ENCODE measurements at places on chromosomes 4 and X. TPM values are rescaled to one million over a fixed set of nuclear protein-coding genes. Genes with fewer than 3 reads are reported as not detected.

DNA sequence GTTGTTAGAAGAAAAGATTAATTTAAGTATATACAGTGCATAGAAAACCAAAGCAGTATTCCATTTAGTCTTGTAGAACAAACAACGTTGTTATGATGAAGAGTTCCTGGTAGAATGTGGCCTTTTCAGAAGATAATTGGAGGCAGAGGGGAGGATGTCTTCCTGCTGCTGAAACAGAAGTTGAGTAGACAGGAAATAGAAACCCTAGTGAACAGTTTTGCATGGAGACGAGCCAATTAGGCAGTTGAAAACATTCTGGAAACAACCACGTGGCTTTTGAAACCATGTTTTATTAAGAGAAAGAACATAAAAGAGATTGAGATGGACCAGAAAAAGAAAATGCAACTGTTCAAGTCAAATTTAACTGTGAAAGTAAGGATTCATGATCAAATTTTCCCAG is 325.2 kb downstream of the CAMK2D start:
- no peaks in the 10 kb centered on the region for H3K27me3 ChIP-seq
- H3K27ac ChIP-seq, result peak overlapping the region; percentile 20
- H3K4me3 ChIP-seq, result no peak overlapping the region
- H3K36me3 ChIP-seq, result no peaks in the 10 kb centered on the region
- DNase-seq, result no peak

DNA sequence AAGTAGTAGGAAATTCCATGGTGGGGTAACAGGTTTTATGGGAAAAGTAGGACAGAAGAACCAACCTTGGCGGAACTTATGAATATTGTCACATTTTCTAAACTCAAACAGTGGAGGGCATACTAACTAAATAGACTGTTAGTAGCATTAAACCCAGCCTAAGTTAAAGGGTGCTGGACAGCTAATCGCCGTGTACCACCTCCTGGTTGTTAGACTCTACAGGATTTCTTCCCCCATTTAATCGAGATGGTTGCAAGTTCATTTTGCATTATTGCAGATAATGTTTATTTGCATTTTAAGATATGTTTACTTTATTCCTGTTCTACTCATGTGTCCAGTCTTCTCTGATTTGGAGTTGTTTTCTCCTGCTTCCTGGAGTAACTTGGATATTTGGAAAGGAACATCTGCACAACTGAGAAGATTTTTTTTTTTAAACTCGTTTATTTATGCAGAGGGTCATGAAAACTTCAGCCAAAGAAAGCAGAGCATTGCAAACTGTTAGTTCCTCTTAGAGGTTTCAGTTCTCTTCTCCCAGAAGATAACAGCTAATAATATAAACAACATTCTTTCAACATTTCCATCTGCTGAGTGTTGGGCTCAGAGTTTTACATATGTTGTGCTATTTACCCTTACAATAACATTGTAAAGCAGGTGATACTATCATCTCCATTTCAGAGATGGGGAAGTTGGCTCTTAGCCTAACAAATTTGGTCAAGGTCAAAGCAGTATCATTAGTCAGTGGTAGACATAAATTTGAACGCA is 51.5 kb upstream of the TBC1D9 start:
- no peaks in the 10 kb centered on the region for H3K36me3 ChIP-seq
- peak overlapping the region; percentile 11 for H3K27ac ChIP-seq
- no peaks in the 10 kb centered on the region for H3K27me3 ChIP-seq
- no peak overlapping the region for H3K4me3 ChIP-seq
- no peak for DNase-seq
- H3K4me1 ChIP-seq, result peaks cover 20% of the 10 kb centered on the region

The FAM184B gene
- total RNA-seq, result 0.17 TPM

- H3K4me3 ChIP-seq, result no peak overlapping the region
- no peaks in the 10 kb centered on the region for H3K27me3 ChIP-seq
- peaks cover 51% of the 10 kb centered on the region for H3K36me3 ChIP-seq
- DNase-seq, result no peak
- peaks cover 29% of the 10 kb centered on the region for H3K4me1 ChIP-seq
These were observed 9.4 kb upstream of the ADD1 start for GRCh38 chr4:2834001-2834921.

The MAGEB2 gene
- not detected for total RNA-seq

DNA sequence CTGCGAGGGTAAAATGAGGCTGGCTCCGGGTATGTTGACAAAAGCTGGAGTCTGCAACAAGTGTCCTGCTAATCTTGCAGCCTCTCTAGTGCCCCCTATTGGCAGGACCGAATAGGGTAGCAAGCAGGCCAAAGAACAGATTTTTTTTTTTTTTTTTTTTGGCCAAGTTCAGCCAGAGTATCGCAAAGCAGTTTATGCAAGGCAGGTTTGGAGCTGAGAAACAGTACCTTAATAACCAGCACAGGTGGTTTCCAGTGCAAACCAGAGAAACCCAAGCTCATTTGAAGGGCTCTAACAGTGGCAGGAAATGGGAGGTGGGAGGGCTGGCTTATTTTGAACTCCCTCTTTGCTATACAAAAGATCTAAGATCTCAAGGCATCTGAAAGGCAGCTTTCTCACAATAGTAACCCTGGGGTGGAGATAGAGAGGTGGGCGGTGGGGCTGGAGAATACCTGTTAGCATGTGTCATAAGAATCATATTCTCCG is 38.2 kb upstream of the OCIAD2 start:
- H3K4me1 ChIP-seq, result no peaks in the 10 kb centered on the region
- no peak overlapping the region for H3K4me3 ChIP-seq
- no peaks in the 10 kb centered on the region for H3K36me3 ChIP-seq
- H3K27me3 ChIP-seq, result no peaks in the 10 kb centered on the region

- DNase-seq, result no peak
- H3K4me3 ChIP-seq, result no peak overlapping the region
- H3K4me1 ChIP-seq, result no peaks in the 10 kb centered on the region
- H3K36me3 ChIP-seq, result no peaks in the 10 kb centered on the region
- H3K27ac ChIP-seq, result no peak overlapping the region
These were observed 348.1 kb upstream of the ATOH1 start for GRCh38 chr4:93480452-93480851.

GRCh38 chr4:68176904-68177303 is 47.2 kb upstream of the TMPRSS11F start:
- H3K27me3 ChIP-seq, result no peaks in the 10 kb centered on the region
- H3K36me3 ChIP-seq, result no peaks in the 10 kb centered on the region
- no peak for DNase-seq
- H3K4me1 ChIP-seq, result no peaks in the 10 kb centered on the region

DNA sequence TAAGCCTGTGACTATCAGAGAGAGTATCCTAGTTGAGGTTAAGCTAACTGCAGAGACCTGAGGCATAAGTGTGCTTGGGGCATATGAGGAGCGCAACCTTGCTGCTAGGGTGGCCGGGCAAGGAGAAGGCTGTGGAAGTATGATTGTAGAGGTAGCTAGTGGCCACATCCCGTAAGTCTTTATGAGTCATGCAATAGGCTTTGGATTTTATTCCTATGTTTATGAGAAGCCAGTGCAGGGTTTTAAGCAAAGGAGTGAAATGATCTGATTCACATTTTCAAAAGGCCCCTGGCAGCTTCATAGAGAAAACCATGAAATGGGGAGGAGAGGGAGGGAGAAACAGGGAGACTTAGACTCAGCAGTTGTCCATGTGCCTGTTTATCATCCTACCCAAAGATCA is 92.1 kb upstream of the WDFY3 start:
- H3K4me1 ChIP-seq, result no peaks in the 10 kb centered on the region
- H3K27ac ChIP-seq, result no peak overlapping the region
- no peak for DNase-seq
- no peaks in the 10 kb centered on the region for H3K27me3 ChIP-seq
